BE2C (cell line): ENCODE measurements at places on chromosomes 5 and 9.

GRCh38 chr5:41924872-41925554 is at the start of gene FBXO4:
FBXO4 (plus strand) TSS chr5:41925281; CDS start chr5:41925310, 29 bp downstream.
- DNase-seq: peak; percentile 88

DNA sequence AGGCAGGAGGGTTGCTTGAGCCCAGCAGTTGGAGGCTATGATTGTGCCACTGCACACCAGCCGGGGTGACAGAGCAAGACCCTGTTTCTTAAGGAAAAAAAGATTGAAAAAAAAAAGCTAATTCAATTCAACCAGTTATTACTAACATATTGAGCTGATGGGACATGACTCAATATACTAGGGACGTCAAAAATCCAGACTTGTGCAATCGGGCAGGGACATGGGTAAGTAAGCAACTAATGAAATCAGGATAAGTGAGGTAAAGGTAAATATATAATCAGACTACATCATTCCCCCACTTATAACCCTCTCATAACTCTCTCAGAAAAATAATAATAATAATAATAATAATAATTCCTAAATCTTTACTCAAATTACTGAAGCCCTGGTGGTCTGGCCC is 975 bp upstream of the HAVCR1 start:
- DNase-seq: no peak

- peak; percentile 46 for DNase-seq
Observed at GRCh38 chr5:131264451-131265099, 722 bp downstream of the CDC42SE2 start.

GRCh38 chr9:134961331-134962064 is 43.8 kb upstream of the FCN1 start:
- no peak for DNase-seq

- no peak for DNase-seq
Observed at GRCh38 chr9:31153250-31153840, 1231.1 kb upstream of the ACO1 start.

- DNase-seq: no peak
Observed at GRCh38 chr9:86764221-86764624, 183.1 kb downstream of the GAS1 start.

DNA sequence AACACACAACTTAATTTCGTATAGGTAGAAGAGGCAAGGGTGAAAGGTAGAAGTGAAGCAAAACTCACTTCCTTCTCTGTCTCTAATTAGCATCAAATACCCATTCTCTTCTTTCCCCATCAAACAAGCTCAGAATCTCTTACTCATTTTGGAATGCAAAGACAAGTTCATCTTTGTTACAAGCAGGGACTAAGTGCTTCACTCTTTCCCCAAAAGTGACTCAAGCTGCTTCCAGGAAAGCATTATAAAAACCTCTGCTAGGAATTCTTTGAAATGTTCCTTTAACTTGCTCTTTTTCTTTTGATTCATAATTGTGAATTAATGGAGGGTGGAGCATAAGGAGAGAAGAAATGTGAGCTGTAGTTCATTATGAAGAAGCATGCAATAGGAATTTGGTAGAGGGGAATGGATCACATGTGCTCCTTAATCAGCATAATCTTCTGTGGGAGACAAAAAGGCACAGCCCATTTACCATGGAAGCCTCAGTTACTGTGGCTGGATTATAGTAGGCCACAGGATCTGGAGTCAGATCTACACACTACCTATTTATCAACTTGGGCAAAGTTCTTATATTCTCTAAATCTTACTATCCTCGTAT is 109.5 kb upstream of the DPYSL3 start:
- no peak for DNase-seq

GRCh38 chr5:132470596-132470995 is 20.0 kb downstream of the IRF1 start:
- DNase-seq: no peak

GRCh38 chr5:14265570-14265969 is 122.4 kb downstream of the TRIO start:
- DNase-seq: no peak

GRCh38 chr5:17257705-17258273 is 40.4 kb downstream of the BASP1 start:
- peak; percentile 17 for DNase-seq

- peak; percentile 27 for DNase-seq
Observed at GRCh38 chr5:77133061-77133758, 46.1 kb upstream of the ZBED3 start.

- DNase-seq: no peak
Observed at GRCh38 chr5:52013523-52013922, 630.3 kb downstream of the ISL1 start.

GRCh38 chr5:10695055-10695649 is 65.9 kb downstream of the DAP start:
- DNase-seq: peak; percentile 80

DNA sequence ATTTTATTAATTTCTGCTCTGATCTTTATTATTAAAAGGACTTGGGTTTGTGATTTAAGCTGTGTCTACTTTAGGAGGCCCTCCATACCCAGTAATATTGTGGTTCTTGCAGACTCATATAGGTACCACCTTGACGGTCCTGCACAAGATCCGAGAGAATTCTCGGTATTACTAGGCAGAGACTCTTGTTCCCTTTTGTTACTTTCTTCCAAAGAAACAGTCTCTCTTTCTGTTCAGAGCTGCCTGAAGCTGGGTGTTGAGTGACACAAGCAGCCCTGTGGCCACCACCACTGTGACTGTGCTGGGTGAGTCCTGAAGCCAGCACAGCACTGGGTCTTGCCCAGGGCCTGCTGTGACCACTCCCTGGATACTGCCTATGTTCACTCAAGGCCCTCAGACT is 666.6 kb downstream of the SEMA5A start:
- DNase-seq: no peak

GRCh38 chr5:165457859-165458481 is 1952.6 kb downstream of the MAT2B start:
- DNase-seq: peak; percentile 33

DNA sequence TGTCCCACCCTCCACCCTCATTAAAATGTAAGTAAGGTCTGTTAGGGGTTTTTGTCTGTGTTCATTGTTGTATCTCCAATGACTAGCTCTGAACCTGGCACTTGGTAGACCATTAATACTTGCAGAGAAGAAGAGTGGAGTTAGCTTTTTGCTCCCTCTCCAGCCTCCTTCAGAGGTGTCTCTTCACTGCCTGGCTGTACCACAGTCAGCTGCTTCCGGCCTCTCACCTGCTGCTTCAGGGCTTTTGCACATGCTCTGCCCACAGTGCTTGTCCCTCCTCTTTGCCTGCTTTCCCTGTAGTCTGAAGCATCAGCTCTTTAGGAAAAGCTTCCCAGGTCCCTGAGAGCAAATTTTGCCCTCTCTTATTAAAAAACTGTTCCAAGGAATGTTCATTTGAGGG is 83.6 kb downstream of the SNX24 start:
- no peak for DNase-seq

DNA sequence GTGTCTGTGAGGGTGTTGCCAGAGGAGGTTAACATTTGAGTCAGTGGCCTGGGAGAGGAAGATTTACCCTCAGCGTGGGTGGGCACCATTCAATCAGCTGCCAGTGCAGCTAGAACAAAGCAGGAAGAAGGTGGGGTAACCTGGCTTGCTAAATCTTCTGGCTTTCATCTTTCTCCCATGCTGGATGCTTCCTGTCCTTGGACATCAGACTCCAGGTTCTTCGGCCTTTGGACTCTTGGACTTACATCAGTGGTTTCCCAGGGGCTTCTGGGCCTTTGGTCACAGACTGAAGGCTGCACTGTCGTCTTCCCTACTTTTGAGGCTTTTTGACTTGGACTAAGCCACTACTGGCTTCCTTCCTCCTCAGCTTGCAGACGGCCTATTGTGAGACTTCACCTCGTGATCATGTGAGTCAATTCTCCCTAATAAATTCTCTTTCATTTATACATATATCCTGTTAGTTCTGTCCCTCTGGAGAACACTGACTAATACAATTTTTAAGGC is 38.1 kb downstream of the PBX3 start:
- no peak for DNase-seq

GRCh38 chr9:127122176-127123063 is at the start of gene ANGPTL2:
ANGPTL2 (minus strand) TSS chr9:127122635; CDS start chr9:127108731, 13,904 bp downstream.
- peak; percentile 93 for DNase-seq

DNA sequence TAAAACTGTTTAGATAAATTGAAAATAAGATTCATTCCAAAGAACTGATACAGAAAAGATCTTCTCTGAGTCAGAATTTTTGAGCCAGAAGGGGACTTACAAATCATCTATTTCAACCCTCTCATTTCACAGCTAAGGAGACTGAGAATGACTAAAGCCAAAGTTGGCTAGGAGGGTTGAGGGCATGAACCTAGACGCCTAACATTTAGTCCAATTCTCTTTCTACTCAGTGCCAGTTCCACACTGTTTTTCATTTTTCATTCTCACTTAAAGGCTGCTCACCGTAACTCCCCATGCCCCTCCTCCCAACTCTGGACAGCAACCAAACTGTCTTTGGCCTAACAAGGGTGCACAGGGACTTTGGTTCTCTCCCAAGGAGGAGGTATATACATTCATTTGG is 364.0 kb downstream of the NDUFS4 start:
- DNase-seq: no peak

DNA sequence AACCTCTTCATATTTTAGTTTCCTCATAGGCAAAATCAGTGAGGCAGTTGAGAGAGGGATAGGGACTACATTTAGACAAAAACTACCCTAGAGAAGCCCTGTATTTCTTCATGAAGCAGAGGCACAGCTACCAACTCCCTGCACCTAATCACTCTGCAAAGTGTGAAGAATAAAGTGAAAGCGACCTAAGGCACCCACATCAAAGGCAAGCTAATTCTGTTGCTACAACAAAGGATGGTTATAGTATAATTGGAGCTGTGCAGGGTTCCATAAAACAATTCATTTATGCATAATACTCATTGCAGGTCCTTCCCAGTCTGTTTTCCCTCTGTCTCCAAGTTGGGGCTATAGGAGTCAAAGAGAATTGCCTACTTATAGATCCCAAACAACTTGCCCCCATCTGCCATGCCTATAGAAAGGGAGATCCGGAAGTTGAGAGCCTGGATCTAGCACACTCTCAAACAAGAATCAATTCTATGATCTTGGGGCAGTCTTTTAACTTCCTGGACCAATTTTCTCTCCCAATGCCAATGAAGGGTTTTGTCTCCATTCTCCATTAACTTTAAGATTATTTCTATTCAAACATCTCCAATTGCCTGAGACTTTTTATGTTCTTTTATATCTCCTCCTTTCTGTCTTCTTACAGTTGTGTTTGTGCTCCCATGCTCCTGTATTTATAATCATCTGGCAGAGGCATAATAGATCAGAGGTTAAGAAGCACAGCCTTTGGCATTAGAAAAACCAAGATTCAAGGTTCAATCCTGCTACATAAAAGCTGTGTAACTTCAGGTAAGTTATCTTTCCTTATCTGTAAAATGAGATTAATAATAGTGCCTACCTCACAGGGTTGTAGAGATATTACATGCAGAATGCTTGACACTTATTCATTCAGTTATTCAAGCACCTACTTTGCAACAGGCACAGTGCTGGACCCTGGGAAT is 56.0 kb upstream of the PTGER4 start:
- DNase-seq: no peak

- peak; percentile 4 for DNase-seq
Observed at GRCh38 chr5:161803-162110, 29.5 kb upstream of the LRRC14B start.

- no peak for DNase-seq
Observed at GRCh38 chr5:176545737-176546509, 3.2 kb upstream of the CDHR2 start.

GRCh38 chr9:130995086-130996011 is 13.6 kb upstream of the LAMC3 start:
- peak; percentile 47 for DNase-seq

DNA sequence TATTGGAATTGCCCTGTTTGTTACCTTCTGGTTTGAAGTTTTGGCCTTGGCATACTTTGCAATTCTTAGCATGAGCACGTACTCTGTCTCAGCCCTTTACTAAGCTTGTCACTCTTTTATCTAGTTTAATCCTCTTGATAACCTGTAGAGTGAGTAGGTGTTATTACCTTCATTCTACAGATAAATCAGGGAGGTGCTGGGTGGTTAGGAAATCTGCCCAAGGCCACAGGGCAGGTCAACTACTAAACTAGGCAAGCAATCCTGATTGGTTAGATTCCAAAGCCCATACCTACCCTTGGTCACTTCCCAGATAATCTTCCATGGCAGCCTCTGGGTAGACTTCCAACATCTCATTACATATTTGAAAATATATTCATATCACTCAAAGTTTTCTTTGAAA is 65.7 kb downstream of the PCSK5 start:
- DNase-seq: no peak

DNA sequence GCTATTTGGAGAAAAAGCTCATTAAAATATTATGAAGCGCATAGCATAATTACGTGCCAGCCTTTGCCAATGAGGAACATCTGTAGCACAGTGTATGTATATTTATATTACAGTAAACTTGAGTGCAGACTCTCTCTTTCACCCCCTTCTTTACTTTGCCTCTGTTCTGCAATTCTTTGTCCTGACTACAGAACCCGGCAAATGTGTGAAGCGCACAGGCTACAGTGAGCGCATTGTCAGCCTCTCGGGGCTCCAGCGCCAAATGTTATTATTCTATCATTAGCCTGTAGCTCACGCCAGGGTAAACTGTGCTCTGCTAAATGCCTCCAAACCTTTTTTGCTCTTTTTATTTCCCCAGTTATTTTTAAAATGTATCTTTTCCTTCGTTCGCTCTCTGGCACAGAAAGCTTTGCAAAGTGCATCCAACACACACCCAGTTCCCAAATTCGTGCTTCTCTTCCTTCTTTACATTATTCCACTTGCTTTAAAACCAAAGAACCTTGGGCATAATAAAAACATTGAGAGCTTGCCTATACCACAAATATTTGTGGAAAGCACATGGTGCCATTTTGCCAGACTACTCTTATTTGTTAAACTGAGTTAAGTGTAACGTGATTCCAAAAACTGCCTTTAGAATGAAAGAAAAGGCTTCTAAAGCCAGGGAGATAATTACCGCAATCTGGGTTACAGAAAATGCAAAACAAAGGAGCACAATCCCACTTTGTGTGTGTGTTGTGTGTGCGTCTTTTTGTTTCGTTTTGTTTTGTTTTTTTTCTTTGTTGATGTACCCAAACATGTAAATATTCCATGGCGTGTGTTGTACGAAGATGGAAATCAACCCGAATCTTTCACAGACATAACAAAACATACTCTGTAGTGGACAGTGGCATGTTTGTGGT is 164.1 kb upstream of the MPDZ start:
- no peak for DNase-seq

DNA sequence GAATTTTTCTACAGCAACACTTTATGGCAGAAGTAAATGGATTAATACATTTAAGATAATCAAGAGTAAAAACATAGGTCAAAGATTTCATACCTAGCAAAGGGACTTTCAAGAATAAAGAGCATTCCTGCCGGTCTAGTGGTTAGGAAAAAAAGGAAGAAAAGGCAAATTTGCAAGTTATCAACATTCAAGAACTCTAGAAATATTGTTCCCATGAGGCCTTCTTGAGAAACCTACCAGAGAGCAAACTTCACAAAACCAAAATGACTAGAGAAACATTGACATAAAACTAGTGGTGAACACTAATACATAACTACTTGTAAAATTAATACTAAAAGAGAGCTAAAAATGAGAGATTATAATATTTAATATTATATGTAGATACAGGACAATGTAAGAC is 320.2 kb upstream of the RGMB start:
- DNase-seq: no peak
